ENCODE measurements at places on chromosomes 16 and 17.

DNA sequence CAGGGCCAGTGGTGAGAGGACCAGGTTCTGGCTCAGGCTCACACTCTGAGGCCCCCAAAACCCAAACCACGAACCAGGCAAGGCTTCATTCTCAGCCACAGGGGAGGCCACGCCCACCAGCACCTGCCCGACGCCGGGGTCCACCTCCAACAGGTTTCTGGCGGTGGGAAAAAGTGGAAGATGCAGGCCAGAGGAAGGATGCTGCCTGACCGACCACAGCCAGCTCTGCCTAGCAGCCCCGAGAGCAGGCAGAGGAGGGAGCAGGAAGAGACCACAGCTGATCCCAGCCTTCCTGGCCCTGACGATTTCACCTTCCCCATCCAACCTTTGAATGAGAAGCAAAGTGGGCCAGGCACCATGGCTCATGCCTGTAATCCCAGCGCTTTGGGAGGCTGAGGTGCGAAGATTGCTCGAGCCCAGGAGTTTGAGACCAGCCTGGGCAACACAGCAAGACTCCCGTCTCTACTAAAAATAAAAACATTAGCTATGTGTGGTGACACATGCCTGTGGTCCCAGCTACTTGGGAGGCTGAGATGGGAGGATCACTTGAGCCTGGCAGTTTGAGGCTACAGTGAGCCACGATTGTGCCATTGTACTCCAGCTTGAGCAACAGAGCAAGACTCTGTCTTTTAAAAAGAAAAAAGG is 30.7 kb upstream of the SLC38A10 start:
- no peak for ATAC-seq

DNA sequence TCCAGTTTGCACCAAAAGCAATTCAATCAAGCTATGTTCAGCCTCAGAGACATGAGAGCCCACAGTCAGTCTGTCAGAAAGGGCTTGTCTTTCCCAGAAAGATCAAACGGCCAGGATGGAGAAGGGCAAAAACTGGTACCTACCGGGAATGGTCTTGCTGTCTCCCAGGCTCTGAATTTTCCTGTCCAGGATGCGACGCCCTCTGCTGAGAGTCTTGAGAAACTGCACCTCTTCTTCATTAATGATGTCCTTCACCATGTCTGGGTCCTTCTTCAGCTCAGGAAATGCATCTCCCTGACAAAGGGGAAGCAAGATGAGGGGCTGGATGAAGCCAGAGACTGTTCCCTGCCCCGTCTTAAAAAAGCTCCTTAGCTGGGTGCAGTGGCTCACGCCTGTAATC is 15.8 kb upstream of the EXOSC6 start:
- ATAC-seq = no peak

- ATAC-seq = no peak
Measured at GRCh38 chr17:34601416-34601815, 22.0 kb downstream of the TMEM132E start.

- ATAC-seq = no peak
Measured at GRCh38 chr17:70677783-70678647, 508.7 kb downstream of the KCNJ2 start.

DNA sequence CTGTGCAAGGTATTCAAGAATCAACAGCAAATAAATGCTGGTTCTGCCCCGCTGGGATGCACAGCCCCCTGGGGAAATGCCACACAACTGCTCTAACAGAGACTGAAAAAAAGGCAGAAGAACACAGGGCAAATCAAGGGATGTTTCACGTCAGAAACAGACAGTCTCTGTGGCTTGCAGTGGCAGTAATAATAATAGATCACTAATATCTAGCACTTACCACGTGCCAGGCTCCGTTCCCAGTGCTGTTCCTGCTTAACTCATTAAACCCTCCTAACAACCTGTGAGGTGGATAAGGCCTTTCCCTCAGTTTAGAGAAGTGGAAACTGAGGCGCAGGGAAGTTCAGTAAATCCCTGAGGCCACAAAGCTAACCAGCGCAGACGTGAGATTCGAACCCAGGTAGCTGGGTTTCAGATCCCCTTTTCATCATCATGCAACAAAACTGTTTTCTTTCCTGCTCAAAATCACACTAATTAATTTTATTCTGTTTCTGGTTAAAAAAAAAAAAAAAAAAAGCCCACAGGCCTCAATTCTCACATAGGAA is 36.7 kb downstream of the ARHGAP17 start:
- no peak for ATAC-seq

- ATAC-seq = no peak
Measured at GRCh38 chr17:80510772-80511171, 33.9 kb upstream of the RPTOR start.

DNA sequence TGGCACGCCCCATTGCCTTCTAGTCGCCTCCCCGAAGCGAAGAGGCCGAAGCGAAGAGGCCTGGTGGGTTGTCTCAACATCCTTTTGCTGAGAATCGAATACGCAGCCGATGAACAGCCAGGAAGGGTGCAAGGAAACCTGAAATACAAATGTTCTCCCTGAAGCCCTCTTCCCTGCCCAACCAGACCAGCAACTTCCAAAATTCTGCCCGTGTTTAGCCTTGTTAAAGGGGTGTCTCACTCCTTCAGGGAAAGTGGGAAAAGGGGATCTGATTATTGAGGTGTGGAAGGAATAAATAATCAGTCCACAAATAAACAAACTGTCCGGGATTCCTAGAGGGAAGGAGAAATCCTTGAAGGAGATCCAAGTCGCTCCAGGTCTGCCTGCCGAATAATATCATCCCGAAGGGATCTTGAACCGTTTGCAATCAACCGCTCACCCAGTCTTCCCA is 1.4 kb upstream of the FOXC2 start:
- ATAC-seq = no peak

DNA sequence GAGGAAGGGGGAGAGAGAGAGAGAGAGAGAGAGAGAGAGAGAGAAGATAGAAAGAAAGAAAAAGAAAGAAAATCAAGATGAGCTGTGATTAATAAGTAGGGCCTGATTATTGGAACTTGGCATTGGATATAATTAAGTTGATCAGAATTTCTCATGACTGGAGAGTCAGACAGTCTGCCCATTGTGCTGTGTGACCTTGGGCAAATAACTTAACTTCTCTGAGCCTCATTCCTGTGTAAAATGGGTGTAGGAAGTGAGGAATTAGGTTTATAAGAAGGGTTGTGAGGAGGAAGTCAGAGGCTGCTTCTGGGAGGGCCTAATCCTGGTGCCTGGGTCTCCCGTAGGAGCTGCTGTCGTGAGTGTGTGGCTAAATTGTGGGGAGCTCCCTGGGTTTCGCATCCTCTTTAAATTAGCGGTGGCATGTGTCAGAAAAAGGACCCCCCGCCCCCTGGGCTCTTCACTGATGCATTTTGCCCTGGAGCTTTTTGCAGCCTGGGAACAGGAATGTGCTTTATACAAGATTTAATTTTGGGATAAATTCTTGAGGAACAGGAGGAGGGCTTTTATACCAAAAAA is 76.0 kb downstream of the CMIP start:
- ATAC-seq = no peak

GRCh38 chr16:31698901-31699300 is 171.2 kb downstream of the AHSP start:
- ATAC-seq = no peak

GRCh38 chr17:42743595-42744282 is 1.1 kb downstream of the EZH1 start:
- ATAC-seq = no peak

- ATAC-seq = no peak
Measured at GRCh38 chr17:2994441-2994840, 69.0 kb downstream of the OR1D5 start.

DNA sequence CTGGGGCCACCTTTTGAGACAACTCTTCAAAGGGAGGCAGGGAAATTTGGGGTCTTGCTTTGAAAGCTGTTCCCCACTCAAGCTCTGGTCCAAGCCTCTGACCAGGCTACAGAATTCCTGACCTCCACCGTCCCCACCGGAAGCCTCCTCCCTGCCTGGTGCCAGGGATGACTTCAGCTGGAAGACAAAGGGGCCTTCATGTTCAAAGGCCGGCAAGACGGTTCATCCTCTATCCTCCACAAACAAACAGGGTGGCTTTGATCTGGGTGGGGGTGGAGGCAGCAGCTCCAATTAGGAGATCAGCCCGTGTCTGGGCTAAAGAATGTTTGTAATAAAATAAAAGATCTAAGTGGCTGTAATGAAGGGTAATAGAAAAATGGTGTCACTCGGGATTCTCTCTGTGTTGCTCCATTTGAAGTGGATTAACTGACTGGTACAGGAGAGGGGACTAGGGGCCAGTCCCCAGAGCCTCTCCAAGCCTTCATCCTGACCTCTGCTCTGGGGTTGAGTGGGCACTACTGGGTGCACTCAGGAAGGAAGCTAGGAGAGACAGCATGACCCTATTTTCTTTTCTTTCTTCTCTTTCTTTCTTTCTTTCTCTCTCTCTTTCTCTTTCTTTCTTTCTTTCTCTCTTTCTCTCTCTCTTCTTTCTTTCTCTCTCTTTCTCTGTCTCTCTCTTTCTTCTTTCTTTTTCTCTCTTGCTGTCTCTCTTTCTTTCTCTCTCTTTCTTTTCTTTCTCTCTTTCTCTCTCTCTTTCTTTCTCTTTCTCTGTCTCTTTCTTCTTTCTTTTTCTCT is 27.5 kb upstream of the NKD1 start:
- no peak for ATAC-seq

DNA sequence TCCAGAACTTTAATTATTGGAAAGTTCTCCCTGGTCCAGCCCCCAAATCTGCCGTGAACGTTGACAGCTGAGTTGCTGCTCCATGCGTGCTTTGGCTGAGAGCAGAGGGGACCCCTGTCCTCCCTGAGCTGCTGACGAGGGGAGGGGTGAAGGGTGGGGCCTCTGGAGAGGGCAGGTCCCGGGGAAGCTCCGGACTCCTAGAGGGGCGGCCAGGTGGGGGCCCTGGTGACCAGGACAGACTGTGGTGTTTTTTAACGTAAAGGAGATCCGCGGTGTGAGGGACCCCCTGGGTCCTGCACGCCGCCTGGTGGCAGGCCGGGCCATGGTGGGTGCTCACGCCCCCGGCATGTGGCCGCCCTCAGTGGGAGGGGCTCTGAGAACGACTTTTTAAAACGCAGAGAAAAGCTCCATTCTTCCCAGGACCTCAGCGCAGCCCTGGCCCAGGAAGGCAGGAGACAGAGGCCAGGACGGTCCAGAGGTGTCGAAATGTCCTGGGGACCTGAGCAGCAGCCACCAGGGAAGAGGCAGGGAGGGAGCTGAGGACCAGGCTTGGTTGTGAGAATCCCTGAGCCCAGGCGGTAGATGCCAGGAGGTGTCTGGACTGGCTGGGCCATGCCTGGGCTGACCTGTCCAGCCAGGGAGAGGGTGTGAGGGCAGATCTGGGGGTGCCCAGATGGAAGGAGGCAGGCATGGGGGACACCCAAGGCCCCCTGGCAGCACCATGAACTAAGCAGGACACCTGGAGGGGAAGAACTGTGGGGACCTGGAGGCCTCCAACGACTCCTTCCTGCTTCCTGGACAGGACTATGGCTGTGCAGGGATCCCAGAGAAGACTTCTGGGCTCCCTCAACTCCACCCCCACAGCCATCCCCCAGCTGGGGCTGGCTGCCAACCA is at the start of gene MC1R:
Gene MC1R, plus strand, starts transcription at position 410 of the 895 bp plus-strand sequence. Its CDS starts 397 bp downstream, at position 807.
- ATAC-seq = no peak

DNA sequence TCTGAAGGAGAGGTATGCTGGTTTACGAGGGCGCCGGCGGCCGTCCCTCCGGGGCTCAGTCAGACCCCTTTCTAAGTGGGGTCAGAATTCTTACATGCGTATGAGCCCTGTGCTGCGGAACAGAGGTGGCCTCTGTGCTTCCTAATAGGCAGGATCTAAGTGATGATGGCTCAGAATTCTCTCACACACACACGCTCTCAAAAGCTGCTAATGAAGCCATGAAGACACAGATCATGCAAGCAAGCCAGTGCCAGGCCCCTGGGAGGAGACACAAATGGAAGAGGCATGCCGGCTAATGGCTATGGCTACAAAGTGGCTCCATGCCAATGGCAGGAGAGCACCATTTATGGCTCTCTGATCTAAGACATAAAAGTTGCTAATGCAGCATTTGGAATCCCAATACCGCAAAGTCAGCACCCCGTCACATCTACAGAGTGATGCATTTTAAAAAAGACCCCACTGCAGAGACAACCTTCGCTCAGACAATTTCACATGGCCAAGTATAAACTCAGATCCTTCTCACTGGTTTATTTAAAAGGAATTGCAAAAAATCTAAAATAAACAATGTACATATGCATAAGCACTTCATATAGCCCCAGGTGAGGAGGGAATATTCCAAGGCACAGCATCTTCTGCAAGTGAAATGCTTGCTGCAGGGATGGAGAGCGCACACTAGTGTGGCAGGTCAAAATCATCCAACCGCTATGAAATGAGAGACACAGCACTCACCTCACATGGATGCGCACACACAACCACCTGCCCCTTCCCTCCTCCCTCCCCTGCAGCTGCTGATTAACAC is 24.5 kb downstream of the NPLOC4 start:
- no peak for ATAC-seq

GRCh38 chr16:53415504-53415903 is 18.8 kb upstream of the RBL2 start:
- ATAC-seq = no peak

DNA sequence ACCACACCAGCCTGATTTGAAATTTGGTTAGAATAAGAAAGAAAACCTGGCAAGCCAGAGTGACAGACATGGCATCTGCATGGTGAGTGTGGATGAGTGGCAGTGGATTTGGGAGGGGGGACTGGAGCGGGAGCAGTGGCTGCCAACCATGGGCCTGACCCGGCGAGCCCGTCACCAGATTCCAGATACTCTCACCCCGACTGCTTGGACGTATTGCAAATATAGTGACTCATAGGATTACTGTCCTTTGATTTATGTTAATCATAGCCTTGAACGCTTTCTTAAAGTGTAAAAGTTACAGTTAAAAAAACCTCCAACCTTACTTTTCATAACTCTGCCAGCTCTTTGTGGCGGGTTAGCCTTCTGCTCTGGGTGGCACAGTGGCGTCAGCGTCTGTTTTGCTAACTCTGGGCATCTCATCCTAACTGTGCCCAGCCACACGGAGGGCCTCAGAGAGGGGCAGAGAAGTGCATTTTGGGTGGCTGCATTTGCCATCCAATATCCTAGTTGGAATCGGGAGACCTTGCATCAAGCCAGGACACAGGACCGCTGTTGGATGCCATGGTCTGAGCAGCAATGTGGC is 26.8 kb upstream of the FOXK2 start:
- no peak for ATAC-seq

GRCh38 chr17:20302246-20302917 is 165.0 kb downstream of the LGALS9B start:
- ATAC-seq = no peak

All from activated CD4-positive, CD25-positive, alpha-beta regulatory T cell treated with anti-CD3 and anti-CD28 coated beads, Interleukin-2, amount 50 U/mL, for 24 hours (primary cell).